ENCODE measurements at places on chromosomes 7 and 10.
A peak's percentile ranks its signal among the peaks of the same experiment; 100 is the strongest.

- no peak for DNase-seq
Measured at GRCh38 chr10:106618646-106619045, 545.9 kb downstream of the SORCS1 start.

GRCh38 chr7:76260171-76260703 is 42.2 kb upstream of the HSPB1 start:
- DNase-seq, result peak; percentile 5

DNA sequence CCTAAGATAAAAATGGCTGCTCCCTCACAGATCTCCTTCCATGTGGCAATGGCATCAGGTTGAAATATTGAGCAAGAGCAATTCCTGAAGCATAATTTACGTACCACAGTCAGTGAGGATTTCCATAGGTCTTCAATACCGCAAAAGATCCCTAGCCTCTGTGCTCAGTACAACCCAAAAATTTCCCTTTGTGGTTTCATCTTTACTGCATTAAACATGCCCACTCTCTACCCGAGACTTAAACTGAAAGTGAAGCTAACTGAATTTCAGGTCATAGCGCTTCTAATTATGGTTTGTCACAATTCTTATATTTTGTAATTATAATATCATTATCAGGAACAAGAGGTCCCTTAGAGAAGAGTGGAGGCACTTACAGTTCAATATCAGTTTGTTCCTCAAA is 1071.1 kb downstream of the XPNPEP1 start:
- DNase-seq, result no peak

- no peak for DNase-seq
Measured at GRCh38 chr10:79252971-79253370, 94.3 kb upstream of the PPIF start.

DNA sequence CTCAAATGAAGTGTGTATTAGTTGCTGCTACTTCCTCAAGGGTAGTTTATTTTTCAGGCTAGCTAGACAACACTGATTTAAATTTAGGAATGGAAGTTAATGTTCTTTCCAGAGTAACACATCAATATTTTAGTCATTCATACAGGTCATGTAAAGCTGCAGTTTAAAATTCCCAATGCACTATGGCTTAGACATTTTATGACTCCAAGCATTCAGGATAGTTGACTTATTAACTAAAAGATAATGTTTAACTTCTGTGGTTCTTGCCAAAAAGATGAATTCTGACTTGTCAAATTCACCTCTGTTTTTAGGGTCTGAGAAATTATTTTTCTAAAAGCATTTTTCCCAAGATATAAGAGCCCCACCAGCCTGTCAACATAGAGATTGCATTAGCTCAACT is 131.9 kb downstream of the TFPI2 start:
- no peak for DNase-seq

DNA sequence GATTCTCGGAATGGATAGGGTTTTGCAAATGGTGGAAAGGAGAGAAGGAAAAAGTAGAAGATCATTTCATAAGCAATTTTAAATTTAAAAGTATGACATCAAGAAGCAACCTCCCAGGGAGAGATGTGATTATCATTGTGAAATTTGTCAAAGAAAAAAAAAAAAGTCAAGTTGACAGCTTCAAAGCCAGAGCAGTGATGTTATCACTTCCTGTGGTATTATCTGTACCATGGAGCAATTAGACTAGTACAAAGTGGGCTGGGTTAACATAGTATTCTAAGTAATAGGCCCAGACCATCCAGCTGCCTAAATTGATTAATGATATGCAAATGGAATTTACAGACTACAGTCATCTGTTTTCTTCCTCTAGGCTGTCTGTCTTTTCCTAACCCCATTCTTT is 84.0 kb upstream of the NPY start:
- DNase-seq, result no peak

- no peak for DNase-seq
Measured at GRCh38 chr7:112089551-112089950, 116.6 kb downstream of the DOCK4 start.

- no peak for DNase-seq
Measured at GRCh38 chr7:18829858-18830285, 287.6 kb downstream of the TWIST1 start.

DNA sequence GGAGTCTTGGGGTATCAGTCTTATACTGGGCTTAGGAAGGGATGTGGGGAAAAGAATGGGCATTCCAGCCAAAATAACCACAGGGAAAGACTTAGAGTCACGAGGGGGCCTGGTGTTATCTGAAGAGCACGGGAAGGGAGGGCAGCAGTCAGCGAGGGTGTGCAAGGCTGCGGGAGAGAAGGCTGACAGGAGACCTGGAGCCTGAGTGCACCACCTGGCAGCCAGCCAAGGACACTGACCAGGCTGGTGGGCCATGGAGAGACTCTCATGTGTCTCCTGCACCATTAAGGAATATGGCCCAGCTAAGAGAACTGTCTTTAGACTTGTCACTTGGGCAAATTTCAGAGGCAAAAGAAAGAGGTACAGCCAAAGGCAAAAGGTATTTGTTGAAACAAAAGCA is 69.6 kb downstream of the PKD1L1 start:
- no peak for DNase-seq

GRCh38 chr7:76997381-76998284 is 34.5 kb downstream of the SPDYE17 start:
- no peak for DNase-seq

GRCh38 chr10:122466951-122467381 is 5.6 kb downstream of the HTRA1 start:
- no peak for DNase-seq

DNA sequence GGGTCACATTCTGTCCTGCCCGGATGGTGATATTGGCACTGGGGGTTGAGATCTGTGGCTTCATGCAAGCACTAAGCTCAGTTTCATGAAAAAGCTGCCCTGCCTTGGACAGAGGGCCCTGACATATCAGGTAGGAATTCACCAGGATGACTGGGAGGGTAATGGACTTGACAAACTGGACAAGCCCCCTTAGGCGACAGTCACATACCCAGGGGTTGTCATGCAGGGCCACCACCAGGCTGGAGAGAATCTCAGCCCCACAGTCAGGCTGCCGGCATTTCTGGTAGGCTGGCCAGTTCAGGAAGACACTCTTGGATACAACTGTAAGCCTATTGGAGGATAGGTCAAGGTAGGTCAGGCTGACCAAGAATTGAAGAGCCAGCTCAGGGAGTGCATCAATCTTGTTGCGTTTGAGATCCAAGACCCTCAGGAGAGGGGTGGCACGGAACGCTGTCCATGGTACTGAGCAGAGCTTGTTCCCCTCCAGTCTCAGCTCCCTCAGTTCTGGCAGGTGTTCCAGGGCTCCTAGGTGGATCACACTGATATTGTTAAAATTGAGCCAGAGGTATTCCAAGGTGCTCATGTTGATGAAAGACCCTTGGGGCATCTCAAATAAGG is 824 bp downstream of the LRIT2 start:
- DNase-seq, result no peak

- DNase-seq, result no peak
Measured at GRCh38 chr7:101578552-101578951, 50.5 kb downstream of the MYL10 start.

DNA sequence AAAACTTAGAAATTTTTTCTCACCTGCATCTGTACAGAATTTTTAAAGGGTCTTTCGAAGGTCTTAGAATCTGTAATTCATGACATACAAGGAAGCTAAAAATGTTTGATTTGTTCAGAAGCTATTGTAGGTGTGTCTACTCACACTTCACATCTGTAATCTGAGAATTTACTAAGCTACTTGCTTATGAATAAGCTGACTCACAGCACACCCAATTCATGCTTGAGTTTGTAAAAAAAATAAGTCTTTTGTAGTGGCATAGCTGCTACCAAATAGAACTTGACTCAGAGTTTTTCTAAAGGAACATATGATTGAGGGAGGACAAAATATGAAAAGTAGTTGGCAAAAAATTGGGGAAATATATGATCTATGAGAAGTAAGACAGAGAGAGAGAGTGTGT is 12.7 kb upstream of the AGR2 start:
- DNase-seq, result no peak

- DNase-seq, result no peak
Measured at GRCh38 chr7:116426428-116427156, 72.9 kb upstream of the CAV2 start.

- DNase-seq, result no peak
Measured at GRCh38 chr7:126637538-126637937, 615.2 kb downstream of the GRM8 start.

- DNase-seq, result peak; percentile 15
Measured at GRCh38 chr10:91887272-91888076, 21.8 kb downstream of the FGFBP3 start.

GRCh38 chr10:49568235-49568634 is 29.3 kb upstream of the ERCC6 start:
- no peak for DNase-seq

DNA sequence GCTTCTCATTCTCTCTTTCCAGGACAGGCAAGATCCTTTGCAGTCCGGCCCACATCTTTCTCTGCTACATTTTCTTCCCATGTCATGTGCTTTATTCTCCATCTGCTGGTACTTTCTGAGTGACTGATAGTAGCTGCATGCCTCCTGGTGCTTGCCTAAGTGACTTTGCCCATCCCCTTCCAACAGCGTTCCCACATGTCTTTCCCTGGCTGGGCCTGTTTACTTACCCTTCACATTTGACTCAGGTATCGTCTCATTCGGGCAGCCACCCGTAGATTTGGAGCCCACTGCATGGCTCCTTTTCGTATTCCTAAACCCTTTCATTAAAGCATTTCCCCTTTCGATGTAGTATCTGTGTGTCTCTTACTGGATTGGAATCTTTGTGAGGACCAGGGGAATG is 24.6 kb downstream of the TYW1 start:
- DNase-seq, result no peak

- no peak for DNase-seq
Measured at GRCh38 chr7:91311839-91312238, 47.6 kb downstream of the FZD1 start.

DNA sequence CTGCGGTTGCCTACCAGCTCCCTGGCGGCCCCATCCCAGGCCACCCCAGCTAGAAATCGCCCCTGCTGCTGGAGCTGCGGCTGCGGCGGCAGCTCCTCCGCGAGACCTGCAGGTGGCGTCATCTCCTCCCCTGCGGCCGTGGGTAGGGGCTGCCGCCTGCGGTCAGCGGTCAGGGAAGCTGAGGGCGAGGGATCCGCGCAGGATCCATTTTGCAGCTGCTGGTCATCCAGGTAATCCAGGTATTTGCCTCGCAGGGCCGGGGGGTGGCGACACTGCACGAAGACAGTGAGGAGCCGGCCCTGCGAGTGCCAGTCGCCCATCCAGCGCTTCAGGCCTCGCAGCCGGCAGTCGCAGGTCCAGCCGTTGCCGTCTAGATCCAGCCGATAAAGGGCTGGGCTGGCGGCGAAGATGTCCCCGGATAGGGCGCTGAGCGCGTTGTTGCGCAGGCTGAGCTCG is 1.5 kb downstream of the TRIL start:
- no peak for DNase-seq

DNA sequence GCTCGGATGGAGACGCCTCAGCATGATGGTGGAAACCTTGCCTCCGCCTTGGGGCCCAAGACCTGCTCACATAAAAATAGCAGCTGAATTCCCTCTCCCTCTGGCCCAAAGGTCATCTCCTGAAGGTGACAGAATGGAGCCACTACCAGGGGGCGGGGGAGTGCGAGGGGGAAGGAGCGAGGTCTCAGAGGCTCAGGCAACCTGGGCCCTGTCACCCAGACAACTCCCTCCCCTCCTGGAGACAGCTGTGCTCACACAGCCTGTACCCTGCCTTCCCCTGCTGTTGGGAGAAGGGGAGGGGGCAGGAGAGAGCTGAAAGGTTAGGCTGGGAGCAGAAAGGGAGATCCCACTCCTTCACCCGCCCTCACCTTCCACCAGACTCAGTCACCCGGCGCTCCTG is 173.0 kb upstream of the RHEB start:
- DNase-seq, result no peak

DNA sequence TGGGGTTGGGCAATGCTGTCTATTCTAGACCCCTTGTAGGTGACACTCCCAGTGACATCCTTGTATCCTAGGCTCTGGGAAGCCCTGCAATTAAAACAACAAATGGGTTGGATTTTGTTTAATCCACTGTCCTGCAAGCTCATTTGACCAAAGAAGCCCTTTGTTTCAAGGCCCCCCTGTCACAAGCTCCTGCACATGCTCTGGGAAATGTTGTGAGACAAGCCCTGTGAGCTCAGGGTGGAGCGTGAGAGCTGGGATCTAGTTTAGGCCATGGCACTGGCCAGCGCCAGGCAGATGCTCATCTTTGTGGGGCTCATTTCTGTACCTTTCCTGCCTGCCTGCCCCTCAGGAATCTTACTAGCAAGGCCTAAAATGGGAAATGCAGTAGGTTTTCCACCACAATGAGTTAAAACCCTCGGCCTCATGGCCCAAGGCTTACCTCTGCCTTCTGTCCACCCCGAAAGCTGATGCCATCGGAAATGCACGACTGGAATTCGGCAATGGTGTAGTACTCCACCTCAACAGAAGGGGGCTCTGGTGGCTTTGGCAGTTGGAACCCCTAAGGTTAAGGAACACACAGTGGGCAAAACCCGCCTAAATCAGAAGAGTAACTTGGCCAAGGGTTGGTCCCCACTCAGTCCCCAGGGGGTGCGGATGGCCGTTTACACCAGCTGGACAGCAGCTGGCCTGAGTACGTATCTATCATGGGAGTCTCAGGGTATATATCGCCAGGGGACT is 112.0 kb downstream of the NEURL1 start:
- peak; percentile 15 for DNase-seq

DNA sequence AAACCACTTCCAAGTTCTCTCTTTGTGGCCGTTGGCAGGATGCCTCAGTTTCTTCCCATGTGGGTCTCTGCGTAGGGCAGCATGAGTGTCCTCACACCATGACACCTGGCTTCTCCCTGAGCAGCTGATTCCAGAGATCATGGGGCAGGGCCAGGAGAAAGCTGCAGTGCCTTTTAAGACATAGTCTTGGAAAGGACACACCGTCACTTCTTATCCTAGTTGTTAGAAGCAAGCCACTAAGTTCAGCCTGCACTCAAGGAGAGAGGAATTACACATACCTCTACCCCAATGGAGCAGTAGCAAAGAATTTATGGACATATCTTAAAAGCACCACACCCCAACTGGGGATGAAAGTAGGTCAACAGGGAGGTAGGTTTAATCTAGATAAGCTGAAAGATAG is 16.4 kb downstream of the NODAL start:
- DNase-seq, result no peak

DNA sequence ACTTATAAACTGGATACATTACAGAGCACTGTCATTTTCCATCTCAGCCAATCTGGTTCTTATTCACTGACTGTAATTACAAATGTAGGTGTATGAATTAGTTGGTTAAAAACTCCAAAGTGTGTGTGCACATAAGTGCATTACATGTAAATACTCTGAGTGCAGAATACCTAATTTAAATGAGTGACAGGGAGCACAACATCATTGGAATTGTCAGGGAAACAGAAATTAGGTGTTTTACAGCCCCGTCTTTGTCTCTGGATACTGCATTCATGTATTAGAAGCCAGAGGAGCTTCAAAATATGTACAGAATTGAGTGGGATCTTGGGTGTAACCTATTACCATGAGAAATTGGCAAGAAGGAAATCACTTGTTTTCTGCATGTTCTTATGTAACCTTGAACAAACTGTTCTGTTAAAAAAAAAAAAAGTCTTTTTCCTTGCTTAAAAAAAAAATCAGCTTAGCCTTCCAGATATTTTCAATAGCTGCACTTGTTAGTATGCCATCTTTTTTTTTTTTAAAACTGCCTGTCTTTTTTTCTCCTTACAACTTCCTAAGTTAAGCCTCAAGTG is 31.1 kb downstream of the CELF2 start:
- no peak for DNase-seq
